ENCODE measurements at places on chromosomes 16 and 17.

- DNase-seq: no peak
Observed at GRCh38 chr17:80745183-80745582, 200.5 kb downstream of the RPTOR start.

DNA sequence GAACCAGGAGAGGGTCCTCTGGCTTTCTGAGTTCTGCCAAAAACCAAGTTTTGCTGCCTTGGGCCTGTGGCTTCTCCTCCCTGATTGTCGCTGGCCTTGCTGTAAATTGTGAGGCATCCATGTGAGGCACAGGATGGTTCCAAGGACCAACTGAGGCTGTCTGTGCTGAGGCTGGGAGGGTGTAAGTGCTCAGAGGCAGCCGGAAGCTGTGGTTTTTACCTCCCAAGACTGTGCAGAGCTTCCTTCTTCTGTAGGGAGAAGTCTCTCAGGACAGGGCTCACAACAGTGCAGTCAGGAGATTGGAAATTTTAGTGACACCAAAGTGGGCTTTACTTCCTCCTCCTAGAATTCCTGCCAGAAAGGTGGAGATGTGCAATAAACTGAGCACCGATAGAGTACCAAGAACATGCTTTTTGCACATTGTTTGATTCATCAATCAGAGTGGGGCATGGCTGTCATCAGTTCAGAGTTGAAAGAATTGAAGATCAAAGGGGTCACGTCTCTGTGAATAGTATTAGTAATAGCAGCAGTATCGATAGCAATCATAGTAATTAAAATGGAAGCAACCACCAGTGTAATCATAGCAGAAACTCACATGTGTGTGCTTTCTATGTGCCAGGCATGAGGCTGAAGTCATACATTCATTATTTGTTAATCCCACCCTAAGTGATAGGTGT, 467.1 kb downstream of the WWOX start:
- DNase-seq: no peak

DNA sequence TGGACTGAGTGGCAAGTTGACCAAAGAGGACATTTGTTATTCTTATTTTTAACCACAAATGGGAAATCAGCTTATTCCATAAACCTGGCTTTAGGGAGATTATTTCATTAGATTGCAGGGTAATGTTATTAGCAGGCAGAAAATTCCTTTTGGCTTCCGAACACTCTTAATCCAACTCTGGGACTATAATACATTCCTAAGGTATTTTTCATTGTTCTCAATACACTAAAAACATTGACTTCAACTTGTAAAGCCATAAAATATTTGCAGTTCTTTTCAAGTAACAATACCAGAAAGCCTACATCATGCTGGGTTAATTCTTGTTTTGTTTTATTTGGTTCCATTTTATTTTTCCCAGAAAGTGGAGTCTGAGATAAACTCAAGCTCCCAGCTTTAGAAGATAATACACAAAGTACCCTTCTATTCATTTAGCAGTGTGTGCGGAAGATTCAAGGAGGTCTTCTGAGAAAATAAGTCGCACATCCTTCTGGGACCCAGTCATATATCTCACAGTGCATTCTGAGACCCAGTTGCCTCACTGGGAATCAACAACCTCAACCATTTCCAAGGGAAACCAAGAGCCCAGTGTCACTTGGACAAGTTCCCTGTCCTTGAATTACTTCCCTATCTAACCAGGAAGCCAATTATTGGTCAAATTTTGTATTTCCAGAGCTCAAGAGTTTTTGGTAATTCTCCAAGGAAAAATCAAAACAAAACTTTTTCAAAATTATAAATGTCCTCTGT, 389.6 kb upstream of the DYNLRB2 start:
- no peak for DNase-seq

- DNase-seq: no peak
Observed at GRCh38 chr16:66367968-66368891, 1.7 kb downstream of the CDH5 start.

- no peak for DNase-seq
Observed at GRCh38 chr17:71057448-71057847, 888.1 kb downstream of the KCNJ2 start.

- no peak for DNase-seq
Observed at GRCh38 chr16:75139498-75139897, 8.8 kb upstream of the ZFP1 start.

DNA sequence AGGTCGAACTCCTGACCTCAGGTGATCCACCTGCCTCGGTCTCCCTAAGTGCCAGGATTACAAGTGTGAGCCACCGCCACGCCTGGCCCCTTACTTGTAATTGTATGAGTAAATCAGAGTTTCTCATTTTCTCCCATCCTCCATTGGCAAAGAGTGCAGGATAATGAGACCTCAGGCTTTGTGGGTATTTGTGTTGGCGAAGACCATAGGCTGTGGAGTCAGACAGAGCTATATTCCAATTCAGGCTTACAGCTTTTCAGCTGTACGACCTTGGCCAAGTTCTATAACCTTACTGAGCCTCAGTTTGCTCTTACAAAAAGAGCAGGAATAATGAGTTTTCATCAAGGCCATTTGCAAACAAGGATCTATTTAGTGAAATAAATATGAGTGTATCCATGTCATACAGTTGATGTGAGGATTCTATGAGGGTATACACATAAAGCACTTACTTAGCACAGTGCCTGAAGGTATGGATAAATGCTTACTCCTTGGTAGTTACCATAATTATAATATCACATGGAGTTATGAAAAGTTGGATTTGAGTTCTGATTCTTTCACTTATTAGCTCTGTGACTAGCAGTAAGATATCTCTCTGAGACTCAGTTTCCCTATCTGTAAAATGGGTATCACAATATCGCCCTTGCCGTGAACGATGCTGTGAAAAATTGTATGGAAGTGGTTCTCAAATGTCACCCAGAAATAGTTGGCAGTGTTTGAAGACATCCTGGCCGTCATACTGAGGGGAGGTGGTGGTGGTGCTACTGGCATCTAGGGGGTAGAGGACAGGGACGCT, 25.6 kb upstream of the CPPED1 start:
- no peak for DNase-seq

DNA sequence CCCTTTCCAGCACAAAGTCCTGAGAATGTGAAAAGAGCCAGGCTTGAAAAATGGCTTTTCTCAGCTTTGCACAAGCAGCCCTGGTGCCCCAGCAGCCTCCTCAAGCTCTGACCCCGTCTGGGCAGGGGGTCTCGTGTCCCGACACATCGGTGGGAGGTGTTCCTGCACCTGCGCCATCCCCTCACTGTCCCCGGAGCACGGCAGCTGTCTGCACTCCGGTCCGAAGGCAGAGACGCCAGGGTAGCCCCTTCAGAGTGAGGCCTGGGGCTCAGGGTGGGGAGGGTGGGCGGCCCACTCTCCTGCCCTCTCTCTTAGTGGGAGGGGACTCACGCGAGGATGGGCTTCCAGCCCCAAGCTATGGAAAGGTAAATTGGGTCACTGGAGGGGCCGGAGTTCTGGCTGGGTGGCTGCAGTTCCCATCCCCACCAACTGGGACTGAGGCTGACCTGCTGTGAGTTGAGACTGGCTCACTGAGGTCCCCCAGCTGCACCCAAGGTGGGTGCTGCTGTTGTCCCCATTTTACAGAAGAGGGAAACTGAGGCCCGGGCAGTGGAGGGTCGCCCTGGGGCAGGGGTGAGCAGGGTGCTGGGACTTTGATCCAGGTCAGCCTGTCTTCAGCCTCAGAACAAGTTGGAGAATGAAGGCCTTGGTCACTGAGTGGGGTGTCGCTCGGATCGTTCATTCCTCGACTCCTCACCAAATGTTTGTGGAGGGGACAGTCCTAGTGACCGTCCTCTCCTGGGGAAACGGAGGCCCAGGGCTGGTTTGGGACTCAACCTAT, 2.3 kb upstream of the BAIAP3 start:
- no peak for DNase-seq

GRCh38 chr16:55730115-55730514, 74.3 kb downstream of the SLC6A2 start:
- DNase-seq: no peak

- DNase-seq: no peak
Observed at GRCh38 chr17:79414793-79415211, 196.0 kb downstream of the RBFOX3 start.

- no peak for DNase-seq
Observed at GRCh38 chr16:10888320-10888937, 11.4 kb downstream of the CIITA start.

Measured in NCI-H2171 (cell line).